ENCODE measurements at places on chromosomes 12 and 14. TPM values are rescaled to one million over a fixed set of nuclear protein-coding genes. Genes with fewer than 3 reads are reported as not detected.

The LUM gene
- 528 TPM for total RNA-seq

- DNase-seq: no peak
Observed at GRCh38 chr12:124352839-124353238, 57.9 kb downstream of the RFLNA start.

DNA sequence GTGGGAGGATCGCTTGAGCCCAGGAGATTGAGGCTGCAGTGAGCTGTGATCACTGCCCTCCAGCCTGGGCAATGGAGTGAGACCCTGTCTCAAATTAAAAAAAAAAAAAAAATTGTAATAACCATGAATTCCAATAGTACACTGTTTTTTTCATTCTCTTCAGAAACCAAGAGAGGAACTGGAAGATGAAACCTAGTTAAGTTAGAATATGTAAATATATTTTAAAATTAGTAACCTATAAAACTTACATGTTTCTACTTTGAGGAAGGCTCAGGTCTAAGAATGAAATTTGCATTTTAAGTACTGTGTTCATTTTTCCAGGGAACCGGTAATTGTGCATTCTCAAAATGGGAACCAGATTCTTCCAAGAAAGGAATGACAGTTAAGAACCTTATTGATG is 18.8 kb downstream of the KNTC1 start:
- no peak for DNase-seq

- DNase-seq: no peak
Observed at GRCh38 chr14:56724013-56724412, 86.3 kb downstream of the OTX2 start.

The STON2 gene
- 34.5 TPM for total RNA-seq

DNA sequence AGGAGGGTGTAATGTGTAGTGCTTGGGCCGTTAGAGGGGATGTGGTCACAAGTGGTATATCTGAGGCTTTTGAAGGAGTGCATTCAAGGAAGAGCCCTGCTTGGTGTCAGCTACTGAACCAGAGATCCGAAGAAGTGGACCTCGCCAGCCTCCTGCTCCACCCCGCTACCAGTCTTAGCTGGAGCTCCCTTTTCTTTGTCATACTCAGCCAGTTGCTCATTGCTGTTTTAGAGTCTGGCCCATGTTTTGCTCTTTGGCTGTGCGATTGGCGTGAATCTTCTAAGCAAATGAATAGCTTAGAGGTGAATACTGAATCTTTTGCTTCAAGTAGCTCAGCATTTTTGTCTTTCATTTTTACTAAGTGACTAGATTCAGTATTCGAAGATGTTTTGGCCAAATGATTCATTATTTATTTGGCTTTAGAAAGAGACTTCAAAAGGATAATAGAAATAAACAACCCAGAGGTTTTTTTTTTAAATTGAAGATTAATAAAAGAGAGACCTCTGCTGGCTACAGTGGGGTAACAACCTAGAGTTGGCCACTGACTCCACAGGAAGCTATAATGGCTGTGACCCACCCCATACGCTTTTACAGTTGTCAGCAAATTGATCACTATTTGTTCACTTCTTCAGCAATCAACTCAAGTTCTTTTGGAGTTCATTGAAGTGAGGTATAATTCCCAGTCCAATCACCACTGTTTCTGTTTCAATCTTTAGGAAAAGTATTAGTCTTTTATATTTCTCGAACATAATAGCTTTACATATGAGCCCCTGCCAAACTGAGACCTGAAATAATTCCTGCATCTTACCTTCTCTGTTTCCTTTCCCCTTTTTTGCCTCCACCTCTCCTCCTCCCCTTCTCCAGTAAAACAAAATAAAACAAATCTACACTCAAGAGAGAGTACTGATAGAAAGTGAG is 19.9 kb downstream of the CDKN1B start:
- peak; percentile 71 for DNase-seq

- DNase-seq: no peak
Observed at GRCh38 chr14:102840115-102840514, 62.9 kb downstream of the TRAF3 start.

- no peak for DNase-seq
Observed at GRCh38 chr14:96693252-96693820, 103.8 kb upstream of the VRK1 start.

The TBX3 gene
- total RNA-seq: 16.6 TPM

GRCh38 chr12:117552971-117553370 is 191.5 kb upstream of the NOS1 start:
- no peak for DNase-seq

The GNB3 gene
- total RNA-seq: 4.7 TPM

GRCh38 chr14:86505808-86506207 is 975.9 kb downstream of the FLRT2 start:
- no peak for DNase-seq
